ENCODE measurements at places on chromosomes 11 and 22. TPM values are rescaled to one million over a fixed set of nuclear protein-coding genes. Genes with fewer than 3 reads are reported as not detected.

Gene LRRC4C
- polyA plus RNA-seq, result 4.5 TPM

Gene LRFN4
- 13.7 TPM for polyA plus RNA-seq

Gene KCNJ1
- 0.46 TPM for polyA plus RNA-seq

Gene P2RX6
- polyA plus RNA-seq, result 16.8 TPM

DNA sequence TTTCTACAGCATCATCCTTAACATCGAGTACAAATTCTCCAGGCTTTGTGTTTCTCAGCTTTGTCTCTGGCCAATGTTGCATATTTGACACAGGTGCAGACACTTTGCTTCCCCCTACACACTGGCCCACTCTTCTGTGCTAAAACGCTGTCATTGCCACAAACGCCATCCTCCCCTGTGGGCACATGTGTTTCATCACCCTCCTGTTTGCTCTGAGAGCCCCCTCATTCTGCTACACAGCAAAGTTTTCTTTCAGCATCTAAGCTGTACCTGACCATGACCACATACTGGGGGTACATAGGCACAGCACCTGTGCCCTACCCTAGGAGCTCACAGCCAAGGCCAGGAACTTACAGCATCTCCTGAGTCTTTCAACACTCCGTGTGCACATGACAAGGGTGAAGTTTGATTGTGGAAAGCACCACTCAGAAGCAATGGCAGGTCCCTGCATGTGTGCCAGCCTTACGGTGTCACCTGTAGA, 7.9 kb upstream of the IGLL5 start:
- no peak for DNase-seq

- no peak for DNase-seq
These were observed 125.3 kb downstream of the FEZ1 start for GRCh38 chr11:125370561-125371389.

GRCh38 chr11:17431139-17431538, 42.7 kb upstream of the KCNJ11 start:
- DNase-seq, result no peak

DNA sequence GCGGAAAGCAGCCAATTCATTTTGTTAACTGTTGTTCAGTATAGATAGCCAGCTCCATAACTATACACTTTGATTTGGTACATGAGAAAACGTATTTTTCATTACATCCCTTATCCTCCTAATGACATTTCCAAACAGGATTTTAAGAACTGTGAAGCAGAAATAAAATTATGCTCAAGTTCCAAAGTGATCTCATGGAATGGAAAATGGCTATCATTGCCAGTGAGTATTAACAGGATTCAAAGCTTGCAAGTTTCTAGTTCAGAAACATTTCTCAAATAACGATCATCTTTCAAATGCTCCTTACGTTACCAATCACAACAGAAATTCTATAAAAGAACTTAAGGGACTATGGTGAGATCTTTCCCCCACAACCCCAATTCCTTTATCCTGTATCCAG, 53.7 kb downstream of the CADM1 start:
- peak; percentile 69 for DNase-seq

DNA sequence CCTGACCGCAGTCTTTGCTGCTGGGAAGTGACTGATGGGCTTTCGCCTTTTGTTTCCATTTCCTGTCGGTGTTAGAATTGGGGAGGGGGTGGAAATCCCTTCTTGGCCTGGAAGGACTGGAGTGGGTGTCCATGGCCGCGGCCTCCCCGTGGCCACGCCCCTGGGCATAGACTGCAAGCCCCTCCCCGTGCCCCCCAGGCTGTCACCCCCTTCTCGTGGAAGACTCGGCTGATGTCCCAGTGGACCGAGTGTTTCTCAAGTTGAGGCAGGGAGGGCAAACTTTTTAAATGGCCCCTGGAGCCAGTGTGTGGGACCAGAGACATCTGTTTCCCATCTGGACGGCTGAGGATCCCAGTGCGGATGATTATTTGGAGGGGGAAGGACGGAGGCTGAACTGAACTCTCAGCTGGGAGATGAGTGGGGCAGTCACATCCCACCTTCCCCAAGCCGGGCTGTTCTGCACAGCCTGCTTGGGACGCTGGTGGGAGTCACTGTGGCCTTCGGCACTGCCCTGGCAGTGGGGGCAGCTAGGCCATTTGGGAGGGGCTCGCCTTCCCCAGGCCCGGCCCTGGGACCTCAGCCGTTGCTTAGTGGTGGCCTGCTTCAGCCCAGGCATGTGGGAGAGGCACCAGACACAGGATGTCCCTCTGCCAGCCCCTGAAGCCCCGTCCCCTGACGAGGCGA, 1.6 kb downstream of the CD81 start:
- DNase-seq, result peak; percentile 72
